ENCODE measurements at places on chromosomes 2 and 18.

- DNase-seq: no peak
Measured at GRCh38 chr2:238835726-238836301, 12.1 kb upstream of the TWIST2 start.

DNA sequence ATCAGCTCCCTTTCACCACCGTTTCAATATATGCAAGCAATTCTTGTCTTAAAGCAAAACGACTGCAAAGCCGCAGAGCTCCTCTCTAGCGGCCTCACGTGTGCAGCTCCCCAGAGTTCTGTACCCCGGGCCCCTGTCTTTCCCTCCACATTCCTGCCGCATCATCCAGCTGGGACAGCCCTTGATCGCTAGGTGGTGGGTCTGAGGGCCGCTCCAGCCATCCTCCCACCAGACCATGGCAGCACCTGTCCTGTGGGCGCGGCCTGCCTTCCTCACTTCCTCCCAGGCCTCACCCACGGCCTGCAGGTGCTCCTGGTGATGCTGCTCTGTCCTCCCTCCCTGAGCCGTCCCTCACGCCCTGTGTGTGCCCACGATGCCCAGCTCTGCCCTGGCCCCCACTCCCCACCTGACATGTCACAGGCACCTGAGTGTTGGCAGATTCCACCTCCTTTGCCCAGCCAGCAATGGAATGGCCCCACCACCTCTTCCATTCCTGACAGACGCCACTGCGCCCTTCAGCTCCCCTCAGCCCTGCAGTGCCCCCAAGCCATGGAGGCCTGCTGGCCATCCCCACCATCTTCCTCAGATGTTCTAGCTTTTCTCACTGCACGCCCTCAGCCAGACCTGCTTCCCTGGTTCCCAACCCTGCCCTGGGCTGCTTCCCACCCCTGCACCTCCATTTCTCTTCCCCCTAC, 15.3 kb upstream of the ALLC start:
- DNase-seq: no peak

- peak; percentile 3 for DNase-seq
Measured at GRCh38 chr2:132489150-132489549, 72.5 kb downstream of the GPR39 start.

GRCh38 chr18:47901624-47902362, 28.7 kb downstream of the SMAD2 start:
- DNase-seq: no peak

- DNase-seq: peak; percentile 37
Measured at GRCh38 chr2:200306931-200307723, 634 bp downstream of the SPATS2L start.

DNA sequence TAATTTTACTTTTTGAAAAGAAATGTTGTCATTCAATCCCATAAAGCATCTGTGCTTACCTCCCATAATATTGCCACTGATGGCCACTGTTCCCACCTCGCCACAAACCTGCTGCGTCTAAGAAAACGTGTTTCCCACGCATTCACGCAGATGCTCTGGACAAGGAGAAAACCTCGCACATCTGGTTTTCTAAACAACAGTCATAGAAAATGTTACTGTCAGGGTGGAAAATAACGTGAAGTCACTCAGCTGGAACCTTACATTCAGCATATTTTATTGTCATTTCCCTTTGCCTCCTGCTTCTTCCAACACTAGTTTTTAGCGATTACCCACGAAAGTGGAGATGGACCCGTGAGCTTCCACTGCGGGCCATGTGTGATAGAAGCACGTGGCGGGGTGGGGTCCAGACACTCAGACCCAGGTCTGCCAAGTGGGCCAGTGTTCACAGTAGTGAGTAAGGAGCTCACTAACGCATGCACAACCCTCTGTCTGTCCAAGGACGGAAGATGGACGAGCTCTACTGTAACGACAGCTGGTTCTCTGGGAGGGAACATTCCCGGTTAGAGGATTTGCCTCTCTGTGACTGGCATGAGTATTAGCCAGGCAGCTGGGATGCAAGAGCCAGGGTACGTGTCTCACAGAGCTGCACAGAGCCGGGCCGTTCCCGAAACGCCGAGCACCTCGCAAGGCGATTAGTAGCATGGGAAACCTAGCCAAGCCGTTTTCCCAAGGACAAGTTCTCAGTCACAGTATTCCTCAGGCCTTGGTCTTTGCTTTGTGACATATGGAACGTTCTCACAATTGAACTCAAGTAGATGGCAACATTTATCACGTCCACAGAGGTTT, 94.5 kb downstream of the MTCL1 start:
- no peak for DNase-seq

GRCh38 chr2:161088658-161089350, 71.4 kb upstream of the TANK start:
- no peak for DNase-seq

DNA sequence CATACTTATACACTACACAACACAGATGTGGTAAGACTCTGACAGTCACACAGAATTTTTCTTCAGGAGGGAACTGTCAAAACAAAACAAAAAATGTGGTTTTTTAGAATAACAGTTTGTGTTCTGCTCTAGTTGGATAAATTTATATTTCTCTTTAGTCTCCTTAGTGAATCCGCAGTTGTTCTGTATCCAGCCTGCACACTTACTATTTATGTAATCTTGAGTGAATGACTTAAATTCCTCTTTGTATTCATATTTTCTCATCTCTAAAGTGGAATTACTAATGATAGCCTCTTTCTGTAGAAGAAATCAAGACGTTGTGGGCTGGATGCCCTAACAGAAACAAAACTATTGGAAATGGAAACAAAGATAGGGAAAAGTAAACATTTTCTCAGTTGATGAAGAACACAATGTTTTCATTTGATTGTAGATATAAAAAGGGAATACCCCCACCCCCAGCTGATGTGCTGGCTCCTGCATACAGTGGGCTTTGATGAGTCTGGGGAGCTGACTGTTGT, 375.2 kb downstream of the TRIB2 start:
- no peak for DNase-seq

GRCh38 chr2:36405183-36405582, 49.6 kb downstream of the CRIM1 start:
- DNase-seq: no peak
